ENCODE measurements at places on chromosomes 3 and 15. TPM values are rescaled to one million over a fixed set of nuclear protein-coding genes. Genes with fewer than 3 reads are reported as not detected.
A peak's percentile ranks its signal among the peaks of the same experiment; 100 is the strongest.

DNA sequence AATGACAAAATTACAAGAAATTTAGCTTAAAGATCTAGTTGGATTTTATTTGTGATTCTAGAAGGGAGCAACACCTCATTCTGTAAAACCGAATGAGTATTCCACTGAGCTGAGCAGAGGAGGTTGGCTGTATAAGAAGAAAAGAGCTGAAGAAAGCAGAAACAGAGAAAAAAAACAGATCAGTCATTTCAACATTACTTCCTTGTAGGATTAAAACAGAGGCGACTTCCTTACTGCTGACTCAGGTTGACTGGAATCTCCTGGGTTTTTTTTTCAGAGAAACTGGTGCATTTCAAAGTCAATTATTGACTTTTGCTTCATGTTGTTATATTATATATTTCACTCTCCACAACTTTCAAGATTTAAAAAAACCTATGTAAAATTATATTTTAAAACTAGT is 368.1 kb upstream of the UBE2E2 start:
- DNase-seq, result no peak

IGSF10 gene
- total RNA-seq, result 1.8 TPM

- no peak for DNase-seq
Observed at GRCh38 chr15:75945953-75946352, 42.3 kb downstream of the FBXO22 start.

PFN2 gene
- total RNA-seq, result 233 TPM

DNA sequence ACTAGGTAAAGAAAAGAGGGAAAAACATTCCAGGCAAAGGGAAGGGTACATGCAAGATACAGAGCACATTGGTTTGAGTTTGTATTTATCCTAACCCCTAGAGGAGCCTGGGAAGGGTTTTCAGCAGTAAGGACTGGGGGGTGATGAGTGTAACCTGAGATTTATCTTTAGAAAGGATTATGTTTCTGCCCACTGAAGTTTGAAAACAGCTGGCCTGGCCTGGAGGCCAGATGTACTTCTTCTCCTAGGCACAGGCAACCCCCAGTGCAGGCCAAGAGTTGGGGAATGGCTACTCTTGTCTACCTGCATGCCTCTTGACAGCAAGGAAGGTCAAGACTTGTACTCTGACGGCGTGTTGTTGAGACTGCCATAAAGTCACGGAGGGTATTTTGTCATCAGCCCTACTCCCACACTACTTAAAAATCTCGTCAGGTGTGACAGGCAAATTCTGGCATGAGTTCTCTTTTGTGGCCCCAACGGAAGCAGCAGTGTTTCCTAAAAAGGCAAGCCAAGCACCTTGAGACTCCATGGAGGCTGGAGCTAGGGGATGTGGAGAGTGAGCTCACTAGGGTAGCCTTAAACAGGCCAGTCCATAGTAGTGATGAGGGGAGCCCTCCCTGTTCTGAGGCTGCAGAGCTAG is 241.5 kb upstream of the WNT5A start:
- no peak for DNase-seq

DNA sequence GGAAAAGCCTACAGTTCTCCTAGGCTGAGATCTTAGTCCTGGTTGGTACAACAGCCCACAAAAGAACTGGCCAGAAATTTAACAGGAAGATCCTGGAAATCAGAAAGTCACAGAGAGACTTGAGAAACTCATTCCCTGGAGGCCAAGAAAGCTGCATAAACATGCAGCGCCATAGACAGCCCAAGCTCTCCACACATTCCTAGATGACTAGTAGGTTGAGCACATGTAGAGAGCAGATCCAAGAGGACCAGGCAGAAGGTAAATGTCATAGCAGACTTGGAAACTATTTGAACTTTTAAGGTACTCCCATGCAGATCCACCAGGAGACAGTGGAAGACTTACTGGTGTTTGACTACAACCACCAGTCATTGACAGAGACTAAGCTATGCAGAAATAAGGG is 18.4 kb downstream of the KBTBD12 start:
- DNase-seq, result no peak

SPTBN5 gene
- 6.6 TPM for total RNA-seq

LTK gene
- 0.55 TPM for total RNA-seq

SCN11A gene
- 1.6 TPM for total RNA-seq

DNA sequence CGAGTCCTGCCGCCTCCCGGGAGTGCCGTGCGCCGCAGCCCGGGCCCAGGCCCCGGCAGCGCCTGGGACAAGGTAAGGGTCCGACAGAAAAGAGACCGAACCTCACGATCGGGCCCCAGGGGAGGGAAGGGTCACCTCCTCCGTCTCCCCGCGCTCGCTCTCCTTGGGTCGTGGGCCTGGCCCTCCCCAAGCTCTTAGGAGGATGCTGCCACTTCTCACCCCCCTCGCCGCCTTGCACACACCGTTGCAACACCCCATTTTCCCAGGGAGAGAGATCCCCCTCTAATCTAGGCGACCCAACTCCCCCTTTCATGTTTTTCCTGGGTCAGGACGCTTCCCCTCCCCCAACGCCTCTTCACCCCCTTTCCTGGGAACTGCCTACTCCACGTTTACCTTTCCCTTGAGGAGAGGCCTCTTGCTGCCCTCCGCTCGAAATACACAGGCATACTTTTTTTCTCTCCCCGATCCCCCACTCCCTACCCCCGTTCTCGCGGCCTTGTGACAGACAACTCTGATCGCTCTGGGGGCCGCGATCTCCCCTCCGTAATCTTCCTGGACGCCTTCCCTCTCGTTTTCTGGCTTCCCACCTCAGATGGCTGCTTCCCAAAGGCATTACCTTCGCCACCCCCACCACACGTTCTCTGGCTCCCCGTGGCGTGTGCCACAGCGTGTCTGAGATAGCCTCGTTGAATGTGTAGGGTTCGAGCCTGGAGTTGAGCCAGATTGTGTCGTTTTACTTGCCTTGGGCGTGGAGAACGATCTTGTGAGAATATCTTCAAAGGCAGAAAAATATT is 688 bp downstream of the SETD5 start:
- peak; percentile 13 for DNase-seq

STAC gene
- total RNA-seq, result 1.2 TPM

CSPG5 gene
- 2.5 TPM for total RNA-seq

- no peak for DNase-seq
Observed at GRCh38 chr3:101532783-101533602, 20.0 kb upstream of the SENP7 start.

DNA sequence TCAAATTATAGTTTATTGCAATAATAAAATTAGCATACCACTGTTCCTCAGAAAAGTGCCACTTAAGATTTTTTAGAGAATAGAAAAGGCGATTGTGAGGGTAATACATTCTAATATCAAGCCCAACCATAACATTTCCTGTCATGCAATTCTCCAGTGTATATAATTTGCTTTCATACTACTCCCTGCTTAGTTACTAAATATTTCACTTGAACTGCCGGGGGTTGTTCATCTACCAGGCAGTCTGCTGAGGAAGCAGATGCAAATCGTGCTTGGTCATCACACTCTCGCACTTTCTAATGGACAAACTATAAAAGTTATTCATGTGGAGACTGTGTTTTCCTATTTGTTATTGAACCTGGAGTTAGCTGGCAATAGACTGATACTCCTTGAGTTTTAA is 645.6 kb upstream of the CBLB start:
- no peak for DNase-seq

GRCh38 chr15:29542994-29543393 is 273.4 kb upstream of the NSMCE3 start:
- no peak for DNase-seq

DNA sequence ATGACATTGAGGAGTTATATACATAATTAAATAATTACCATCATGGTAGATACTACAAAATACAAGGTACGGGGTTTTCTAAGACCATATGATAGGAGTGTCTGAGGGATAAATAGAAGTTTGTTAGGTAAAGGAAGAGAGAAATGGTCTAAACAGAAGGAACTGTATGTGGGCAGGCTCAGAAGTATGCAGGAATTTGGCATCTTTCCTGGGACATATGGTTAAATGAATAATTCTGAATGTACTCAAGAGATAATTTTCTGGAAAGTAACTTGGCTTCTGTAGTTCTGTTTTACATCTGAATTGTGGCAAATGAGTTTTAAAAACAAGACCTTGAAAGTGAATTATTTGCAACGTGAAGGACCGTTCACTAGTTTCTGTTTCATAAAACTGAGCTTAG is 17.5 kb downstream of the LMCD1 start:
- no peak for DNase-seq

GRCh38 chr3:17832016-17832415 is 89.6 kb upstream of the TBC1D5 start:
- DNase-seq, result no peak

- DNase-seq, result no peak
Observed at GRCh38 chr3:47872916-47873315, 70.0 kb downstream of the DHX30 start.

- no peak for DNase-seq
Observed at GRCh38 chr3:53243165-53243564, 12.7 kb downstream of the TKT start.

- no peak for DNase-seq
Observed at GRCh38 chr3:33791477-33792166, 6.8 kb upstream of the PDCD6IP start.

GRCh38 chr3:136343873-136344555 is 93.9 kb downstream of the PCCB start:
- no peak for DNase-seq

- DNase-seq, result no peak
Observed at GRCh38 chr3:86867982-86868381, 123.0 kb downstream of the VGLL3 start.

SKOR1 gene
- 0.75 TPM for total RNA-seq

All from progenitor cell of endocrine pancreas (in vitro differentiated cells).